ENCODE measurements at places on chromosomes 4 and X. TPM values are rescaled to one million over a fixed set of nuclear protein-coding genes. Genes with fewer than 3 reads are reported as not detected.

LDB2 gene
- total RNA-seq: 15.5 TPM

PASD1 gene
- not detected for total RNA-seq

BGN gene
- total RNA-seq: 43.9 TPM

ARHGEF38 gene
- total RNA-seq: under 0.01 TPM
